ENCODE measurements at places on chromosomes 16 and 17.

DNA sequence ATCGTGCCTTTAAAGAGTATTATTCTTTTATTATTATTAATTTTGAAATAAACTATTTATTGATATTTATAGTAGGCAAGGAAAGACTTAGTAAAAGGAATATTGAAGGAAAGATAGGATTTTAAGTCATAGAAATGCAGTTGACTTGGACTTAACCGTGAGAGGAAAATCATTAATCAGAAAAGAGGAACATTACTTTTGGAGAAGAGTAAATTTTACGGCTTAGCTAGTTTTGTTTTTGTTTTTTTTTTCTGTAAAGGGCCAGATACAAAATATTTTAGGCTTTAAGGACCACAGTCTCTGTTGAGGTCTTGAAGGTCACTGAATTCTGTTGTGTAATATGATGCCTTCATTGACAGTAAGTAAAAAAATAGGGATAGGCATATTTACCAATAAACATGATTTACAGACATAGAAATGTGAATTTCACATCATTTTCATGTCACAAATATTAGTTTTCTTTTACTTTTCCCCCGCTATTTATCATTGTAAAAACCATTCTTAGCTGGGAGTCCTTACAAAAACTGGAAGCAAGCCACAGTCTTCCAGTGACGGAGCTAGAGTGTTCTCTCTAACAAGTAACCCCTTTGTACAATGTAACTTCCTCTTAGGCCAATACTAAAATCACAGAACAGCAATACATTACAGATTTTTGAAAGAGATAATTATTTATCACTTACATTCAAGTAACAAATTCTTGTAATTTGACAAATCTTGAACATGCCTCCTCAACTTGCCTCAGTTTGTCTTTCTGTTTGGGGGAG is 2.3 kb upstream of the KCNJ16 start:
- DNase-seq, result no peak

- no peak for DNase-seq
These were observed 182.3 kb downstream of the SHISA9 start for GRCh38 chr16:13083681-13084080.

DNA sequence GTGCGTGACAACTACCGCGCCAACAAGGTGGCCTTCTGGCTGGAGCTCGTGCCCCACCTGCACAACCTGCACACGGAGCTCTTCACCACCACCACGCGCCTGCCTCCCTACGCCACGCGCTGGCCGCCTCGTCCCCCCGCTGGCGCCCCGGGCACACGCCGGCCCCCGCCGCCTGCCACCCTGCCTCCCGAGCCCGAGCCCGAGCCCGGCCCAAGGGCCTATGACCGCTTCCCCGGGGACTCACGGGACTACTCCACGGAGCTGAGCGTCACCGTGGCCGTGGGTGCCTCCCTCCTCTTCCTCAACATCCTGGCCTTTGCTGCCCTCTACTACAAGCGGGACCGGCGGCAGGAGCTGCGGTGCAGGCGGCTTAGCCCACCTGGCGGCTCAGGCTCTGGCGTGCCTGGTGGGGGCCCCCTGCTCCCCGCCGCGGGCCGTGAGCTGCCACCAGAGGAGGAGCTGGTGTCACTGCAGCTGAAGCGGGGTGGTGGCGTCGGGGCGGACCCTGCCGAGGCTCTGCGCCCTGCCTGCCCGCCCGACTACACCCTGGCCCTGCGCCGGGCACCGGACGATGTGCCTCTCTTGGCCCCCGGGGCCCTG is 3.0 kb upstream of the SPEM1 start:
- DNase-seq, result no peak

- peak; percentile 30 for DNase-seq
These were observed 16.7 kb downstream of the MMP28 start for GRCh38 chr17:35778641-35779196.

- DNase-seq, result no peak
These were observed 16.6 kb downstream of the KCTD2 start for GRCh38 chr17:75063626-75064025.

Measured in iris pigment epithelial cell (primary cell).